ENCODE measurements at places on chromosomes 2 and 18.

DNA sequence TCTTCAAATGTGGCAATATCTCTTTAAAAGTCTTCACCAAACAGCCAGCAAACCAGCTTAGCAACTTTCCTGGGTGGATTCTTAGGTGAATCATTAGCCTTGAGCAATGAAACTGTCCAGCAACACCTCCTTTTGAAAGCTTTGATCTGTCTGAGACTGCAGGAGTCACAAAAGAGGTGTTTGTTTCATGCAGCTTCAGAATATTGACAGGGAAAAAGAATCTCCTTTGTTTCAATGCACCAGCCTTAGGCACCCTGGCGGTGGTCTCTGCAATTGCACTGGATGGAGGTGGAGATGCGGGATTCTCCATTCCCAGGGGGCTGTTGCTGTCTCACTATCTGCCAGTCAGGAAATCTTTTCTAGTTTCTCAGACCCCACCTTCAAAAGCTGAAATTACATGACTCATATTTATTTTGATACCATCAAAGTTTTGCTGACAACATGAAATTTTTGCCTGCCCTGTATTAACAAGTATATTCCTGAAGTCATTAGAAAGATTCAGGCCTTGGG lies 76.0 kb upstream of the DSG1 start:
- peak; percentile 45 for DNase-seq

- no peak for DNase-seq
Measured at GRCh38 chr2:17538022-17538843, 2.3 kb upstream of the VSNL1 start.

DNA sequence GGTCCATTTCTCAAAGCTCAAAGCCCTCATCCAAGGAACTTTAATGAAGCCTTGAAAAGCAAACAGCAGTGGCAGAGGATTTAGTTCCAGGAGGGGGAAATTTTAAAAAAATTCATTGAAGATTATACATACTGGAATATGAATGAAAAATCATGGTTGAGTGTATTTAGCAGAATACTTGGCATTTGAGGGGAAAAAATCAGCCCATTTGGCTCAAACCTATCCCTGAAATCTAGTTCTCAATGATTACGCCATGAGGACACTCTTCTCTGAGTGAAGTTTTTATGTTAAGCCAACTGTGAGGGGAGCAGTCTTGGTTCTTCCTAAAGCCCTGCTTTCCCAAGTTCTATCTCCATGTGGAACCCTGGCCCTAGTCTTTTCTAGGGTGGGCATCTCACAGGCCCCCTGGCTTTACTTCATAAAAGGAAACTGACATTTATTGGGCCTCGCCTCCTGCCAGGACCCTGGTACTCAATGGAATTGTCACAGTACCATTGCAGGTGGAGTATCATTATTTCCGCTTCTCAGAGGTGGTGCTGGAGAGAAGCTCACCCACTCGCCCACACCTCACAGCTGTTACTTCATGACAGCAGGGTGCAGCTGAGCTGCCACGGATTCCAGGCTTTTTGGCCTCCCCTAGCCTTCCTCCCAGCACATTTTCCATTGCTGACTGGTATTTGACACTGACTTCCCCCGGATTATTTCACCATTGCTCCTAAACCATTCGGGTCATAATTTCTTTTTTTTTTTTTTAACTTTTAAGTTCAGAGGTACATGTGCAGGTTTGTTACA lies 56.8 kb downstream of the NXPH2 start:
- no peak for DNase-seq

DNA sequence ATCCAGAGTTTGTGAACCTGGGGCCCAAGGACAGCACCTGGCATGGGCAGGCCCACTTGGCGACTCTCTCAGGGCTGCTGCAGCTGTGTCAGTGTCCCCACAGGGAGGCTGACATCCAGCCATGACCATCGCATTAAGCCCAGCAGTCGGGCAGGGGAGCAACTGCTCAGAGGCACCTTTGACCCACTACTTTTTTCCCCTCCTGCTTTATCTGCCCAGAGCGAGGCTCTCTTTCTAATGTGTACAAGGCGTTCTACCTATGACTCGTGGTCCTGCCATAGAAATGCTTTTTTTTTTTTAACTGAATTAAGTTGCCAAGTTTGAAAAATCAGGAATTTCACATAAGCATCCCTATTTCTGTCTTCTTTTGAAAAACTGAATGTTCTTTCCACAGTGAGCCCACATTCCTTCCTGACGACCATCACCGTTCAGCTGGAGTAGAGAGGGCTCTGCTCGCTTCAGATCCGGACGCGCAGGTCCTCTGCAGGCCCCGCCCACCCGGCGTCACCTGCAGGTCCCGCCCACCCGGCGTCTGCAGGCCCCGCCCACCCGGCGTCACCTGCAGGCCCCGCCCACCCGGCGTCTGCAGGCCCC lies 403 bp upstream of the CLUL1 start:
- DNase-seq = peak; percentile 73

DNA sequence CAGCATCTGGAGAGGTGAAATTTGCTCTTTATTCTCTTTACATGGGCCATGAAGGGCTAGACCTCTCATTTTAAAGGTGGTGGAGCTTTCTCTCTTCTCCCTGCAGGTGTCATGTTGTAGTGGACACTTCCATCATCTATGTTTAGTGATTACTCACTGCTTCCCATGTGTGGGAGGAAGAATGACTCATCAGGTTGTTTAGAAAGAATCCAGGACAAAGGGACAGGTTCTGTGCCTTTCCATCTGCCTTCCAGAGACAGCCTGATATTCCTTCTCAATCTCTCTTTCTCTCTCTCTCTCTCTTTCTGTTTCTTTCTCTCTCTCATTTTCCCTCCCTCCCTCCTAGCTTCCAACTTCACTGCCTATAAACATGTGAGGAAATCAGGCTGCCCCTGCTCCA lies 38.7 kb downstream of the SCG2 start:
- peak; percentile 3 for DNase-seq
